ENCODE measurements at places on chromosomes 5 and 9.

- no peak for DNase-seq
These were observed 2.7 kb upstream of the CKMT2 start for GRCh38 chr5:81230416-81230815.

DNA sequence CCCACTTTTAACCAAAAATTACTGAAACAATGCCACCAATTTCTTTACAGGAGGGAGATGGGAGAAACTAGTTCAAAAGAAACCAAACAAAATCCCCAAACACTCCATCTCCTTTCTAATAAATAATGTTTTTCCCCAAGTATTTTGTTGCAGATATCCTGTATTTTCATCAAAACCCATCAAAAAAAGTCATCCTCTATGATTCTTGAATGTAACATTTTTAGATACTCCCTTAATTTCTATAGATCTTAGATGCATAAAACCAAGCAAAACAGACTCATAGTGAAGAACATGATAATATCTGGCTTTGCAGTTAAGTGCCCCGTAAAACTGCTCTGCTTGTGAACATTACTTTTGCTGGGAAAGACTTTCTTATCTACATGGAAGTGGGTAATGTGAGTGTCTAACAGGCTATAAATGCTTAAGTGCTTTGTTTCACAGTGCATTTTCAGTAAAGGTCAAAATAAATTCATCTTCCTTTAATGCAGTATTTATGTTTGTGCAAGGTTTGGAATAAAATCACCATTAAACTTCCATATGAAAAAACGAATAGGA is 77.3 kb upstream of the TBCA start:
- DNase-seq, result no peak

- DNase-seq, result no peak
These were observed 216.2 kb downstream of the ENC1 start for GRCh38 chr5:74424162-74424868.

DNA sequence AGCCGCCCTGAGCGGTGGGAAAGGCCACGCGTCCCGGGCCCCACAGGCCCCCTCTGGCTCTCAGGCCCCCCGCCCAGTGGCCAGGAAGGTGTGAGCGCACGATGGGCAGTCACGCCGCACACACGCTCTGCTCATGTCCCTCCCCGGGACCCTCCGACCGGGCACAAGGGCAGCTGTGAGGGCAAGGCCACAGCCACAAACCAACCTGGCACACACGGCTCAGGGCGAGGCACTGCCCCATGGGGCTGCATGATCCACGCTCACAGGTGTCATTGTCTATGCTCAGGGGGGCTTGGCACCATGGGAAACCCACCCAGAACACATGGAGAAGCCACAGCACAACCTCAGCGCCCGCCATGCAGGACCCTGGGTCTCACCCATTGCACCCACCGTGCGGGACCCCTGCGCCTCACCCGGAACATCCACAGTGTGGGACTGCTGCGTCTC is 51.3 kb downstream of the SLC12A7 start:
- DNase-seq, result no peak

DNA sequence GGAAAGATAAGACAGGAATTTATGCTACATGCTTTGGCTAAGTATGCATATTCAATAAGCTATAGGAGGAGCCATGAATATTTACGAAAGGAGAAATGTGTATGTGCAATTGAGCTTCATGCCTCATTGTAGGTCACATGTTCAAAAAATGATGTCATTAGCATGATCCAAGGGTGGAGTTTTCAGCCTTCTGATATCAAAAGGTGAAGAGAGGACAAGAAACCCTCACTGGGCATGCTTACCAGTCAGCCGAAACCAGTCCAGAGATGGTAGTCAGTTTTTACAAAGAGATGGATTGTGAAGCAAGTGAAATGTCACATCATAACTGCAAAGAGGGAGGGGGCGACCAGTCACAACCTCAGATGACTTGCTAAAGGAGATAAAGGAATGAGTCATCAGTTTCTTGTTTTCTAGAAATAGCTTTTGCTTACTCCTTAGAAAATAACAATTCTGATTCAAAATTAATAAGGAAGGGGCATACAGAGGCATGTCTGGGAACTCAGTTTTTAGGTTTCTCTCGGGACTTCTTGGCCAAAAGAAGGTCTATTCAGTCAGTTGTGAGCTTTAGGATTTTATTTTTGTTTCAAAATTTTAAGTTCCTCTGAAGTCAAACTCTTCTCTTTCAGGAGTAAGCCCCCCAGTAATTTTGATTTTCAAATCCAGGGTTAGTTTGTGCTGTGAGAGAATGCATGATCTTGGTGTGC is 1067.8 kb upstream of the EDIL3 start:
- DNase-seq, result no peak

DNA sequence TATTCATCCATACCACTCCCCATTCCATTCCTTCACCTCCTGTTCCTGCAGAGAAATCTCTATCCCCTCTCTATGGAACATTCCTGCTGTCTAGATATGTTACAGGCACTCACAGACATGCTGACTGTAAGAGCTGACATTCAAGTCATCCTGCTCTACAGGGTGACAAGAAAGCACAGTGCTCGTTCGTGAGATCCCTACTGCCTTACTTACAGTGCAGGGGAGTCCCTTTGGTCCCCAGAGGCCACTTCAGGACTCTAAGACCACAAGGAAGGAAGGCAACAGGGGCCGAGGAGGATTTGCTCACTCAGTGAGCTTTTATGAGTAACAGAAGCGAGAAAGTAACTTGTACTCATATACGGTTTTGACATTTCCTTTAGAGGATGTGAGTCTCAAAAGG is 110.5 kb downstream of the GAS1 start:
- no peak for DNase-seq

DNA sequence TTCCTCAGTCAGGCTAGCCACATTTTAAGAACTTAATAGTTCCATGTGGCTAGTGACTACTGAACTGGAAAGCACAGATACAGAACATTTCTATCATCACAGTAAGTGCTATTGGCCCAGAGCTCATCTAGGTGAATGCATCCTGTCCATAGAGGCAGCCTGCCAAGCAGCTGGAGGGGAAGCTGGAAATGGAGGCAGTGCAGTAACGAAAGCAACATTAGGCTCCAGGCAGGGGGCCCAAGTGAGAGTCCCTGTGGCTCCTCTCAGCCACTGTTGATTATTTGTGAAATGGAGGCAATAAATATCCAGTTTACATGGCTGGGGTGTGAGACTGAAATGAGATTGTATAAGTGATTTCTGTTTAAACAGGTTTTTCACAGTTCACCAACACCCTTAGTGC is 227.2 kb upstream of the KLF9 start:
- DNase-seq, result no peak

DNA sequence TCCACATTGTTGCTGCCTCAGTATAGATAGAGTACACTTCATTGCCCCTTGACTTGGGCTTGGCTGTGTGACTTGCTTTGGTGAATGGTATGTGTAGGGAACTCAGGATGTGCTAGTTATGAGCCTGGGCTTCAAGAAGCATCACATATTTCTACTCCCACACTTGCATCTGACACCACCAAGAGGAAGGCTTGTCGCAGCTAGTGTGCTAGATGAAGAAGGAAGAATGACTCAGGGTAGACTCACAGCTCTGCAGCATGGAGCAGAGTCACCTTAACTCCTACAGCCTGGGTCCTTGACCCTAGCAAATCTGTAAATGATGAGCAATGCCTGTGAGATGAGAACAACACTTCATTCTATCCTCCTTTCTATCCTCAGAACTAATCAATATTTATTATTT is 261.8 kb downstream of the ASTN2 start:
- DNase-seq, result no peak

- DNase-seq, result no peak
These were observed 20.7 kb upstream of the RLN1 start for GRCh38 chr9:5360341-5360740.

DNA sequence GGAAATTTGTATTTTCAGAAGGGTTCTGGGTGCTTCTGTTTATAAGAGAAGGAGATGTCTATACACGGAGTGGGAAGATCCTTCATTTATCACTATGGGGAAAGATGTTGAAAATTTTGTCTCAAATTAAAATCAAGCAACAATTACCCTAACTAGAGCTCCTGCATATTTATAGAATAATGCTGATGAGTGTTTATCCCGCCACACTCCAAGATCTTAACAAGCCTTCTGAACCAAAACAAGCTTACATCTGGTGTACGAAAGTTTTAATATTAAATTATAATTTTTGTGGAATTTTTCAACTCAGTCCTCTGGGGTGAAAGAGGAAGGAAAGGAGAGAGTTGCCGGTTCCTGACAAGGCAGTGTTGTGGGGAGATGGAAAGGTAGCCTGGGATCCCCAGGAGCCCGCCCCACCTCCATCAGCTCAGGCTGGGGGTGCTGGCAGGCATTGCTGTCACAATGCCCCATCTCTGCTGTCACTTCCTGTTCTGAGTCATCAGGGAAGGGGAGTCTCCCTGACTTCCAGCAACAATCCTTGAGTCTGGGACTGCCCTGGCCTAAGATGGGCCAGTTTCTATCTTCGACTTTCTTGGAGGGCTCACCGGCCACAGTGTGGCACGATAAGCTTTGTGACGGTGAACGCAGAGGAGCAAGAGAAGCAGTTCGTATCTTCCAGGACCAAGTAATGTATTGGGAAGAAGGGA is 64.5 kb downstream of the ERAP1 start:
- no peak for DNase-seq

DNA sequence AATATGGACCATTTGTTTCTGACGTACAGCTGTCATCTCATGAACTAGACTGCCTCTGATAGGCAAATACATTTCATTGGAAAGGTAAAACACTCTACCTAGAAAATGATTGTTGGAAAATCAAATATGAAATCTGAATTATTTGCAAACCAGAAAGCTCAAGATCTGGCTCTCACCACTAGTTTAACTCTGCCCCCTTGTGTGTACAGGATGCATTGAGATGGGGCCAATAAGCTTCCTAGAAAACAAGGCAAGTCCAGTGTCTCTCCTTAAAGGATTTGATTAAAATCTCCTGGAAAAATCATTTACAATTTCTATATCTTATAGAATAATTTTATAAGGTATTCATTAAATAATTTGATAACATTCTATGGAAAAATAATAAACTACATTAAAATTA is 311.9 kb upstream of the ANKH start:
- no peak for DNase-seq

- no peak for DNase-seq
These were observed 81.2 kb downstream of the ZNF618 start for GRCh38 chr9:113957351-113957750.

DNA sequence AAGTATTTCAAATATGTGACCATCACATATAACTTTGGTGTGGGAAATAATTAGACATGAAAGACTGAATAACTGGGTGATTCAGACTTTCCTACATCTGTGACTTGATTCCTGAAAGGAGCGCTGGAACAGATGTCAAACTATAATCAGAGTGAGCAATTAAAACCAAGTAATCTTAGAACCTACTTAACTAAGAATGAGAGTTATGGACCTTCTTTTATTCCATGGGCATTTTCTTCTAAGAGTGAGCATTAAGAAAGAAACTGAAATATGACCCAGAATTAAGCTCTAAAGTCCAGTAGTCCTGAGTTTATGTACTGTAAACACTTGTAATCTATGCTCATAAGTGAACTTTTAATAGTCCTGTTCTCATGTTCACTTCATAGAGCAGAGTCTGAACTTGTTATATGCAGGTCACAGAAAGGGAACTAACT is 68.4 kb downstream of the PAM start:
- no peak for DNase-seq

GRCh38 chr5:168172760-168173223 is 118.7 kb upstream of the WWC1 start:
- DNase-seq, result no peak

- no peak for DNase-seq
These were observed 14.1 kb downstream of the SLC25A46 start for GRCh38 chr5:110752953-110753352.

DNA sequence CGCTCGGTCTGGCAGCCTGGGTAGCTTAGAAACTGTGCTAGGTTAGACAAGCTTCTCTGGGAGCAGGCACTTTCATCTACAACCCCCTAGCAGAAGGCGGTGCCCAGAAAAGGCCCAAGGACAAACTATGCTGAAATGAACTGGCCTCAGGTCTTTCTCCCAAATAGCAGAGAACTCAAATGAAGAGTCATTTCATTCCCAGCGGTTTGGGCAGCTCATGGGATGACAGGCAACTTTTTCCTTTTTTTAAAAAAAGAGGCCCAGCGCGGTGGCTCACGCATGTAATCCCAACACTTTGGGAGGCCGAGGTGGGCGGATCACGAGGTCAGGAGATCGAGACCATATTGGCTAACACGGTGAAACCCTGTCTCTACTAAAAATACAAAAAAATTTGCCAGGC is 2.5 kb downstream of the RAPGEF1 start:
- no peak for DNase-seq

Data from Caco-2 (cell line).